GM03348 (cell line): ENCODE measurements at places on chromosomes 3 and 15.

GRCh38 chr3:102753901-102754300, 319.1 kb downstream of the ZPLD1 start:
- no peak for DNase-seq

DNA sequence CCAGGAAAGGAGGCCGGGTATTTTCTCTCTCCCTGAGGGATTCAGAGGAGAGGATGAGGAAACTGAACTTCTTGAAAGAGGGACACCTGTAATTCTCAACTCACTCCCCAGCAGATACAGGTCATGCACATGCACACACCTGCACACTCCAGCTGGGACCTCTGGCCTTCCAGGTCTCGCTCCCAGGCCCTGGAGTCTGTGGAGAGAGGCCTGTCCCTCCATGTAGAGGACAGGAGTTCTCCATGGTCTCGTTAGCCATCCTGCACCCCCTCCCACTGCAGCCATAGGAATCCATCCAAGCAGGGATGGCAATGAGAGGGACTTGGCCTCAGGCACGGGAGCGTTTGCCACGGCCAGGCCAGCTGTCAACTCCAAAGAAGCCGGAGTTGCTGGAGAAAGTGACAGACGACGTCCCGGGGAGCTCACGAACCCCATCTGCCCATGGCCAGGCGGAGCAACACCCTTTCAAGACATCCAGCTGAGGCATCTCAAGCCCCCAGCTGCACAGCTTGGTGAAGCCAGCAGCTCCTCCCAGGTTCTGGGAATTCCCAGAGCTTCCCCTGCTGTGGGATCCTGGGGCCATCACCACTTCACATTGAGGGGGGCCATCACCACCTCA, 223.3 kb downstream of the UACA start:
- no peak for DNase-seq

DNA sequence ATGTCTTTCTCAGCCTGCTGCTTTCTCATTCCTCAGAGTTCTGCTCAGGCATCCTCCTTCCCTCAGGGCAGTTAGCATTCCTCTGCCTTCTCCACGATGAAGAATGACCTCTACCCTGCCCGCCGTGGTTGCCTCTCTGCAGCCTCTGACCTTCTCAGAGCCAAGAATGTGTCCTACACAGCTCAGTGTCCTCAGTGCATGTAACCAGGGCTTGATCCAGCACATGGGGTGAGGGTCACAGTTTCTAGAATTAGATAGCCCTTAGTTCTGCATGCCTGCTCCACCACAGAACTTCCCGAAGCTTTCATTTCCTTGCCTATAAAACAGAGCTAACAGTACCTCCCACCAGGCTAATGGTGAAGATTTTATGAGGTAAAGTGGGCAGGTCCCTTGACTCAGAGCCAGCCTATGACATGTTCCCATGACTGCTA, 182.1 kb downstream of the CLSTN2 start:
- DNase-seq: no peak

DNA sequence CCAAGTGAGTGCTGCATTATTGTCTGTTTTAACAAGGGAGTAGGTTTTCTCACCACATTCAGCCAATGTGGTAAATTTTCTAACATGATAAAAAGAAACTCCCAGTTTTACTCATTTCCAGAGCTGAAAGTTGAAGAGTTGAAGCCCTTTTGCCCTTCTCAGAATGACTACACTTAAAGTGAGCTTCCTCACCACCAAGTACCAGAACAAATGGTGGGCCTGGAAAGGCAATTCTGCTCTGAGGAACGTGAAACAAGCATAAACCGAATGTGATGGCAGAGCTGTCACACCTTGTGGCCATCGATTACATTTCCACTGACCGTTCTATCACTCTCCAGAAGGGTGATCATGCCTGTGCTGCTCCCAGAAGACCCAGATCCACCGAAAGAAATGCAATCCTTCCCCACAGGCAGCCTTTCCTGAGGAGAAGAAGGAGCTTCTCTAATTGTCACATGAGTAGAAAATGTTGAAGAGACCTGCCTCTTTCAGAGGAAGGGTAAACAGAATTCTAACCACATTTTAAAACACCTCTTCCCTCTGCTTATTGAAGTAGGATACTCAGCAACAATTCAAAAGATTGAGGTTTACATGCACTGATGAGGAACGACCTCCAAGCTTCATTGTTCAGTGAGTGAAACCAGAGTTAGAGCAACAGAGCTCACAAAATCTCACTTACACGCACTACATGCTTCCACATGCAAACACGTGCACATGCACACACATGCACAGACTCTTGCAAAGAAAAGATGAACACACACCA, 21.4 kb upstream of the CCR9 start:
- no peak for DNase-seq

DNA sequence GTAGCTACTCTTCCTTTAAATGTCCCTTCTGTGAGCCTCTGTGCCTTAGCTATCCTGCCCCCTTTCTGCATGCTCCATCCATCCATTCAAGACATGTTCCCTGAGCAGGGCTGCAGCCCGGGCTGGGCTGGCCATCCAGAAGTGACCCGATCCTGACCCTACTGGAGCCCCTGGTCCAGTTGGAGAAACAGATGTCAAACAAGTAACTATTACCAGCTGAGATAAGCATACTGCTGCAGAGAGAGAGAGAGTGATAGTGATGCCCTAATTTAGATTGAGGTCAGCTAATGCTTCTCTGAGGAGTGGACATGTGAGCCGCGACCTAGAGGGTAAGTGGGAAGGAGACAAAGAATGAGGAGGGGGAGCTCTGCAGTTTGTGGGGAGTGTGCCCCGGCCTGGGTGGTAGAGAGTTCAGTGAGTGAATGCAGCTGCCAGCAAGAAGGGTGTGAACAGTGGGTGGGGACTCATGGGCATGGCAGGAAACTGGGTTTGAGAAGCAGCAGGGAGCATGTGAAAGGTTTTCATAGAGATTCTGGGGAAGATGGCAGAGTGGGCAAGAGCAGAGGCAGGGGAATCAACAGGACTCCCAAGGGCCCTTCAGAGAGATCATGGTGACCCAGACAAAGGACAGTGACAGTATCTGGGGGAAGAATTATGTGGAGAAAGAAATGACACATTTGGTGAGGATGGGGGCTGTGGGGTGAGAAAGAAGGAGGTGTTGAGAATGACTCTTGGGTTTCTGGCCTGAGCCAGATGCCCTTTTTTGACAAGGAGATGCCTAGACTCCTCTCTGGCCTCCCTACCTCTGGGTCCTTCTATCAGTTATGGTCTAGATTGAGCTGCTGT, 44.9 kb downstream of the CHCHD6 start:
- DNase-seq: no peak

- peak; percentile 9 for DNase-seq
These were observed 26.3 kb downstream of the DPH6 start for GRCh38 chr15:35519541-35520149.

GRCh38 chr15:98127586-98127985, 167.1 kb downstream of the ARRDC4 start:
- DNase-seq: no peak

DNA sequence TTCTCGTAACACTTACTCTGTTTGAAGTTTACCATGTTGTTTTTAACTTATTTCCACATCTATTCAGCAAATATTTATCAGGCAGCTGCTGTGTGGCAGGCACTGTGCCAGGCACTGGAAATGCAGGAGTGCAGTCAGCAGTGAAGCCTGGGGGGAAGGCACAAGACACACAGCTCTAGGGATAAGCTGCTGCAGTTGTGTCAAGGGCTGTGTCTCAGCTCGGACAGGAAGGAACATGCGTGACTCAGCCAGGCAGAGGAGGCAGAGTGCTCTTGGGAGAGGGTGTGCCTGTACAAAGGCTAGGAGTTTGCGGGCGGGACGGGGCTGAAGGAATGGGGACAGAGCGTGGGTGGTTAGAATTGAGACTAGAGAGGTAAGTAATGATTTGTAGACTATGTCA, 24.7 kb downstream of the LYSMD4 start:
- peak; percentile 88 for DNase-seq

DNA sequence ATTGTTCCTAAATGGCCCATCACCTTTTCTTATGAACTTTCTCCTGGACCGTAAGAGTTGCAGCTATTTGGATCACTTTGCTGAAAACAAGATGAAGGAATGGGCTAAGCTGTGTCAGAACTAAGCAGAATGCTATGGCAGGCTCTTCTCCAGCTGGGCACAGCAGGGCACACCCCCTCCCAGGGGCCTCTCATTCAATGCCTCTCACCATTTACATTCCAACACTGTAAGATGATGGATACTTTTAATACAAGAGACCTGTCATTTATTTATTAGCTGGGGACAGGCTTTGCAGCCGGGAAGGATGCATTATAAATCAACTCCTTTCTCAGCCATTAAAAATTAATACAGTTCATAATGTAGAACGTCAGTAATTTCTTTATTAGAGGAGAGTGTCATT, 240.1 kb downstream of the NTRK3 start:
- DNase-seq: no peak

DNA sequence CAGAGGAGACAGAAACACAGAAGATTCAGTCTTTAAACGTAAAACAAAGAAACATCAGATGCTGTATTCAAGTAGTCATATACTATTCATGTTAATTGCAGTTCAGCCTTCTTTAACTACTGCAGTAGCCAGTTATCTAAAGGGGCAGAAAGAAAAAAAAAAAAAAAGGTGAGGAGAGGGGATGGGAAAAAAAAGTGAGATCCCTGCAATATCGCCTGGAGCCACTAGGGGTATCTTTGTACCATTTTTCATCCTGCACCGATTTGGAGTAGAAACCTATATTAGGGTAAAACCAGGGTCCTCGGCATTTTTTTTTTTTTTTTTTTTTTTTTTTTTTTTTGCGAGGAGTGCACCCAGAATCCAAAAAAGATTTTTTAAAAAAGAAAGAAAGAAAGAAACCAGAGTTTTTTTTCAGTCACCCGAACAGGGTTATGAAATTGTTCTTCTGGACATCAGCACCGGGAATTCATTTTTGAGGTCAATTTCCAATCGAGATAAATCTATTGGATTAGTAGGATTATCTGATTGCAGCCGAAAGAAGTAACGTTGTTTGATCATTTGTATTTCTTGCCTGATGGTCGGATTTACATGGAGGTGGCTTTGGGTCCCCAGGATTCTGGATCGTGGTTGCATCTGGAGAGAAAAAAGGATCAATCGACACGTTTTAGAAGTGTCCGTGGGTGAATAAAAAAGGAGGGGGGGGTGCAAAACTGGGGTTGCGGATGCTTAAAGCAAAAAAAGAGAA, 186.7 kb downstream of the NLGN1 start:
- DNase-seq: peak; percentile 62

- DNase-seq: no peak
These were observed 7.4 kb downstream of the RNF168 start for GRCh38 chr3:196496183-196496582.

GRCh38 chr3:126567696-126568438, 9.1 kb upstream of the C3orf22 start:
- peak; percentile 34 for DNase-seq

DNA sequence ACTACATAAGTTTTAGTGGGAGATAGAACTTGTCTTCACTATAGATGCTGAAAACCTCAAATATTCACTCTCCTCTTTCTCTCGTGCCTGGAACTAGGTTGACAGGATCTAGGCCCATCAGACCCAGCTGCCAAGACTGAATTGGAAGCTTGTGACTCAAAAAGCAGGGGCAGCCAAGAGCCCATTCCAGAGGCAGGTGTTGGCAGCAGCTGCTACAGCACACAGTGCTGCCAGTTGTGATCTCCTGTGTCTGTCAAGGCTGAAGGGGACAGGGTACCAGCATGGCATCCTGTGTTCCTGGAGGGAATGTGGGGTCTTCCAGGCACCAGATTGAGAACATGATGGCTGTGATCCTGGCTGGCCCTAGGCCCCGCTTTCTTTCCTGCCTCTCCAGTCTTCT, 92.5 kb upstream of the MB21D2 start:
- DNase-seq: no peak

DNA sequence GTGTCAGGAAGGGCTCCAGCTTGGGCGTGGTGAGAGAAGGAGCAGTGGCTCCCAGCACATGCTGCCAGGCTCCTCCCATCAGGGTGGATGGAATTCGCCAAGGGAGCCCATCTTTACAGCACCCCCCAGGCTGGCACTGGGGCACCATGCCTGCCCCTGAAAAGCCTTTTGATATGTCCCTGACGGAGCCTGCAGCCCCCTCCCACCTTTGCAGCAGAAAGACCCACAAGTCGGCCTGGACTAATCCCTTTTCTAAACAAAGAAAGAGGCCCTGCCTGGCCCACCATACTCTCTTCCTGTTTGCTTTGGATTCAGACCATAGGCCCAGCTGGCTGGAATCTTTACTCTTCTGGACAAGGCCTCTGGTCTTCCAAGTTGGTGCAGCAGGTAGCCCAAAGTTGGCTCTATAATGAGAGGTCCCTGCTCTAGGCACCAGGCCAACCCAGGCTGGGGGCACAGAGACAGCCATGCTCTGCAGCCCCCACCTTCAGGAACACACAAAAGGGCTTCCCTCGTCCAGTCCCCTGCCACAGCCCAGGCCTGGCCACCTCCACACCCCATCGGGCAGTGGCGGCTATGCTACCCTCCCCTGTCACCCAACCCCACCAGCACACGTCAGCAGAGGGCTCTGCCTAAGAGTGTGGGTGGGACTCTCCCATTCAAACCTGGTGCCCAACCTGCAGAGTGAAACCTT, 5.4 kb downstream of the ANPEP start:
- no peak for DNase-seq

GRCh38 chr3:12196684-12197083, 38.0 kb upstream of the TIMP4 start:
- no peak for DNase-seq

DNA sequence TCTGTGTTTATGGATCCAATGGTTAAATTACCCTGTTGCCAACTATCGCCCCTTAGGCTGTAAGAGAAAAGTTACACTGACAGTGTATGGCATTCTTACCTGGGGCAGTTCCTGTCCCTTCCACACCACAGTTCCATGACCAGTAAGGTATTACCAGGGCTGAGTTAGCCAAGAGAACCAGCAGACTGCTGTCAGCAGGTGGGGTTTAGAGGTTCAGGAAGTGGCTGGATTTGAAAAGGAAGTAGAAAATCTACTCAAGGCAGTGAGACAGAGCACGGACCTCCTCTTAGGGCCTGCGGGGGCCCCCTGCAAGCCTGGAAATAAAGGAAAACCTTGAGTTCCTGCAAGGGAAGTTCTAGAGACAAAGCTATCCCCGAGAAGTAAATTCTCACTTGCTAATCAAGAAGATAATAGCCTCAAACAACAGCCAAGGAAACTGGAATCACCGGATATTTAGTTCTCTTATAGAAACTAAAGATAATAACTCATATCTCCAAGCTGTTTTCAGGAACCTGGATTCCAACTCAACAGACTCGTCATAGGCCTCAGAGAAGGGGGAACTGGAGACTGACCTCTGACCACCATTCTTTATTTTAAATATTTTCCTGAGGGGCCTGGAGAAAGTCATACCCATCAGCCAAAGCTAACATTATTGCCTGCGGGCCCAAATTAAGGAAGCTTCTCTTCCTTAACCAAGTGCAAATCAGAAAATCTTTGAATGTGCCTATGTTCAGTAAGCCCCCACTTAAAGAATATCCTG, 161.7 kb downstream of the ANXA2 start:
- no peak for DNase-seq

DNA sequence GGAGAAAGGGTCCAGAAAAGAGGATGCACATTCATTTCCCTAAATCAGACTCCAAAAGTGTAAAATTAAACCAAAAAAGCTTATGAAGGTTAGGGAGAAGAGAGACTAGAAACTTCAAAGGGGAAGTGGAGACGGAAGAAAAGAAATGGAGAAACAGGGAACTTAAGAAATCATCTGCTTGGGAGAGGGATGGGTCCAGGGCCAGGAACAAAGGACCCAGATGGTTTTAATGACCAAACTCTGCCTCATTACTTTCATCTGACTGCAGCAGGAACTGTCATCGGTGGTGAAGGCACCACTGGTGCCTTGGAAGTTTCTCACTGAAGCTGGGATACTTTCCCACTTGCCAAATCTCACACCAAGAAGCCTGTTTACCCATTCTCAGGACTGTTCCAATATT, 70.5 kb upstream of the SLC4A7 start:
- DNase-seq: peak; percentile 49
